T-helper 17 cell (primary cell): ENCODE measurements at places on chromosomes 3 and 15. TPM values are rescaled to one million over a fixed set of nuclear protein-coding genes. Genes with fewer than 3 reads are reported as not detected.

- no peak for DNase-seq
Measured at GRCh38 chr3:46628901-46629369, 16.6 kb downstream of the FAM240A start.

GRCh38 chr3:56997675-56998074 lies 62.8 kb upstream of the SPATA12 start:
- no peak for DNase-seq

- no peak for DNase-seq
Measured at GRCh38 chr3:72401005-72401545, 447.2 kb downstream of the SHQ1 start.

- no peak for DNase-seq
Measured at GRCh38 chr3:194005930-194006501, 129.9 kb upstream of the HES1 start.

DNA sequence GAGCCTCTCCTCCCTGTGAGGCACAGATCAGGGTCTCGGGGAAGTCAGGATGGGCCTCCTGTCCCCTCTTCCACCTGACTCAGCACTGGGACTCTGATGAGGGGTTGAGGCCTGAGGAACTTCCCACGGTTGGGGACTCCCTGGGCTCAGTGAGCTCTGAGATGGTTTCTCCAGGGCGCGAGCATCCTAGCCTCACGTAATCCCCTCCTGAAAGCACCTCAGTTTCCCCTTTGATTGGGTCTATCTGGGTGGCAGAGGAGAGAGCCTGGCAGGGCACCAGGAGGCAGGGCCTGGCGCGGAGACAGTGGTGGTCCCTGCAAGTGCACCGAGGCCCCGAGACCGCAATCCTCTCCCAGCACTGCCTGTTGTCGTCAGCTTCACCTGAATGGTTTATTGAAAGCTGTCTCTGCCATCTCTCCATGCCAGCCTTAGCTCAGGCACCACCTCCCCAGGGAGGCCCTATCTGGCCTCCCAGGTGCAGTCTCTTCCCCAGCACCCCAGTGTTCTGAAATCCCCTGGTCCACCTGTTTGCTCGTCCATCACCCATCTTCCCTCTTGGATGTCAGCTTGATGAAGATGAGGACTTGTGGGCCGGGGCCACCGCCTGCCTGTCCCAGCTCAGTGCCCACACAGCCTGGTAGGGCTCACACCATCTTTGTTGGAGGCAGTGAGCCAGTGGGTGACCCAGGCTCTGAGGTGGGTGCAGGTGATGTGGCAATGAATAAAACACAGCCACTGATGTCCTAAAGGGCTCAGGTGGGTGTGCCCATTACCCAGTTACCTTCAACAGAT lies 52.2 kb upstream of the PCSK6 start:
- DNase-seq: no peak

DNA sequence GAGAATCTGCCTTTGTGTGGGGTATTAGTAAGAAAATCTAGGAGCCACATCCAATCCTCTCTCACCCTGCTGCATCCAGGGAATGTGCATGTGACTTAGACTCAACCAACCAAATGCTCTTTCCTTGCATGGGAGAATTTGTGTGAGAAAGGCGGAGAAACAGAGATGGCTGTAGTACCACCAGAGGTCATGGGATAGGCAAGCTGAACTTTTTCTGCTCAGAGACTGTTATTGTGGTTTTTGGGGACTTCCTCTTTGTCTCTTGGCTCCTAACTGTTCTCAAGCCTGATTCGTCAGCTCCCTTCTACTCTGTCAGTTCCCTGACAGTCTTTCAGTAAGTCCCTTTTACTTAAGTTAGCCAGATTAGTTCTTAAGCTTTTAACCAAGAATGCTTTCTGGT lies 2.6 kb upstream of the ZSCAN2 start:
- no peak for DNase-seq

- no peak for DNase-seq
Measured at GRCh38 chr3:65561617-65562016, 477.1 kb downstream of the MAGI1 start.

DNA sequence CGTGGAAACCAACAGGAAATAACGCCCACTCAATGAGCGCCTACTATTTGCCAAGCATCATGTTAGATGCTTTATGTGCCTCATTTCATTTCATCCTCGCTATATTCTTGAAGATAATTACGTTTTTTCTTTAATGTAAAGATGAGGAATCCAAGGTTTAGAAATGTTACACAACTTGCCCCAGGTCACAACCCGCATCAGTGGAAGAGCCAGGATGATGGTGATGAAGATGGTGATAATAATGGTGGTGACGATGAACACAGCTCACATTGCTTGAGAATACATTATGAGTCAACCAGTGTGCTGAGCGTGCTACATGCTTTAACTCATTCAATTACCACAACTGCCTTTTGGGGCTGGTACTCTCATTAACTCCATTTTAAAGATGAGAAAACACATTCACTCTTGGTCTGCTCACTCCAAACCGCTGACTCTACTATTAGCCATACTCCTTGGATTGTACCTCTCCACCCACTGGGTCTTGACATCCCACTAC lies 21.5 kb upstream of the MYO1E start:
- no peak for DNase-seq

DNA sequence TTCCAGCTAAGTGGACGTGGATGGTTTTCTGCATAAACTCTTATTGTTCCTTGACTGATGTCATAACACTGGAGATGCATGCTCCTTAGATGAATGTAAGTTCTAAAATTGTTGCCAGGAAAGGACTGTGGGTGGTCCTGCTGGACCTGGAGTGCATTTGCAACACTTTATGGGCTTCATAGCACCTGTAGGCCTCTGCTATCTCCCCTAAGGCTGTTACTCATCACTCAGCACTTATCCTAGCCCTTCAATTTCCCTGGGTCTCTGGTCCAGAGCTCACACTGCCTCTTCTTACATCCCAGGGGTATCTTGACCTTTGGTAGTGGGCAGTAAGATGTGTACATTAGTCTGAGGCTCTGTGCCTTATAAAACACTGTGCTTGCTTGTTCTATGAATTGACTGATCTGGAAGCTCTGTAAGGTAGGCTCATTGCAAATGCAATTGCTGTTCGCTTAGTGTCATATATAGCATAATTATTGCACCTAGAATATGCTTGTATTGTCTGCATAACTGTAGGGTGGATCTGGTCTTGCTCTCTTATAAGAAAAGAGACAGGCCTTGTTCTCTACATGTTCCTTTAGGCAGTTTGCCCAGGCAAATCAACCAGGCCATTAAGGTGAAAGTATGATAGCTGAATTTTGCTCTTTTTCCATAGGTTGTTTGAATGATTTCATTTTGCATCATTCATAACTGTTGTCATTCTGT lies 35.8 kb downstream of the SLCO3A1 start:
- no peak for DNase-seq

- no peak for DNase-seq
Measured at GRCh38 chr3:78823434-78823833, 944.4 kb downstream of the ROBO1 start.

DNA sequence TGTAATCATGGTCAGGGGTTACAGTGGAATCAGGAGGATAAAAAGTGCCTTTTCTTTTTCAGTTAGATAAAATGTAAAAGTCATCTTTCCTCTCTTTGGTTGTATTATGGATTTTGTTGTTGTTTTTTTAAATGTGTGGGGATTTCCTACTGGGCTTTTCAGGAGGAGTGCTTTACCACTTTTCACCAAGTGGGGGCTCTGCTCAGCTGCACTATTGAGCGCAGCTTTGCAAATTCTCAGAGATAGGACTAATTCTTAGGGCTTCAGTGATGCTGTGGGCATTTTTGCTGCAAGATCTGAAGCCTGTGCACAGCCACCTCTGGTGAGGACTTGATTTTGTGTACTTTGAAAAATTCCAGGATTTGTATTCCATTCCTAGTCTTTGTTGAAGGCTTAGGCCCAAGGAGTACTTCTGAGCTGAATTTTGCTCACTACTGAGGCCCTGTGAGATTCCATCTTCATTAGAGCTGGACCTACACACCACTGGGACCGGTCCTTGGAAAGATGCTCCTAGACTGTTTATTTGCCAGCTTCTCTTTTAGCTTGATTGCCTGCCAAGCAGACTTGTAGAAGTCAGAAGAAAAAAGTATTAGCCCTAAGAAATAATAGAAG lies 7.5 kb downstream of the GNB5 start:
- peak; percentile 15 for DNase-seq

DNA sequence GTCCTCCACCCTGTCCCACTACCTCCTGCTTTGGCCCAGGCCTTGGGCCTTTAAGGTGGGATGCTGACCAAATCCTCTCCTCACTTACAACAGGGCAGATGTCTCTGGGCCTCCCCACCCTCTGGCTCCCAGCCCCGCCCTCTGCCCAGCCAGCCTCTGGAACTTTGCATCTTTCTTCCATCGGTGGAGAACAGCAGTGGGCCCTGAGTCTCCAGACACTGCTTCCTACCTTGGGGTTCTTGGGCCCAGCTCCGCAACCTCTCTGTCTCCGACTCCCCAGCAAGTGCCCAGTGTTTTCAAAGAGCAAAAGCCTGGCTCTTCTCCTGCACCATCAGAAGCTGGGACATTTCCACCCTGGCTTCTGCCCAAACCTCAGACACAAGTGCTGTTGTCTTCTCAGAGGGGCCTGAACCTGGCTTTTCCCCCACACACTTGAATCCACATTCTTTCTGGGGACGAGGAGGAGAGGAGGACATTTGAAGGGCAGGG lies 33.1 kb downstream of the MRAS start:
- DNase-seq: no peak

- DNase-seq: no peak
Measured at GRCh38 chr3:149604125-149604875, 53.5 kb downstream of the WWTR1 start.

DNA sequence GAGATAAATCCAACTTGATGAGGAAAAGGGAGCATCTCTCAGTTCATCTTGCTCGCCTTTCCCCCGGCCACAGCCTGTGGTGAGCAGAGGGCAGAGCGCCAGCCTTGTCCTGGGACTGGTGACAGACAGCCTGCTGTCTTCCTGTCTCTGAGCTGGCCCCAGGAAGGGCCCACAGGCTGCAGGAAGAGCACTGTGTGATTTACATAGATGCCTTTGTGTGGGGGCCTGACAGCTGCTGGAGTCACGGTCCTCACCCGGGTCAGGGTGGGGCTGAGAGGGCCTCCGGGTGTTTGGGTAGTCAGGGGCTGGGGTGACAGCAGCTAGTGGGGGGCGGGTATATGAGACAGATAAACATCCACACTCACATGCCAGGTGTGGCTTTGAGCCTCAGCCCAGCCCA lies 29.3 kb downstream of the PLA2G4D start:
- DNase-seq: no peak

DNA sequence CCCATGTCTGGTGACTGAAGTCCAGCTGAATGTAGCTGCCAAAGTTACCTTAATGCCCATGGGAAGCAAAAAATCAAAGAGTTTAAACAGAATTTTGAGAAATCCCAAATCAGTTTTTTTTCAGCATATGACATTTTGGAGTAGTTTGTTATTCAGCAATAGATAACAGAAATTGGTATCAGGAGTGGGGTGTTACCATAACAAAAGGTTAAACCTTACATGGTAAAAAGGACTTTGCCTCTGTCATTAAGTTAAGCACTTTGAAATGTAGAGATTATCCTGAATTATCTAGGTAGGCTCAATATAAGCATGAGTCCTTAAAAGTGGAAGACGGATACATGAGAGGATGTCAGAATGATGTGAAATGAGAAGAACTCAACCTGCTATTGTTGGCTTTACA lies 32.1 kb downstream of the DTWD1 start:
- no peak for DNase-seq

DNA sequence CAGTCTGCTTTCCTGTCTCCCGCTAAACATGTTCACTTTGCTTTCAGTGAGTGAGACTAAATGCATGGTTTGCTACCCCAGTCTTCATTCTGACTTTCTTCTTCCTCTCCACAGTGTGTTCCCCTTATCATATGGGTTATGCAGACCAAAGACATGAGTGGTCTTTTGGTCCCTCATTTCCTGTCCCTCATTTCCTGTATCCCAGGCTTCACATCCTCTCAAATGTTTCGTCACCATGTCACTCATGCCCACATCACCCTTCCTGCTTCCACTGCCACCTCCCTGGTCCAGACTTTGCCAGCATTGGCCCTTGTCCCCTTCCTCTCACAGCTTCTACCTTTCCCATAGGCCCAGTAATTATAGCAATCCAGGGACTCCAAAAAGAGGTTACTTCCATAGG lies 209.0 kb downstream of the MYRIP start:
- DNase-seq: no peak

DNA sequence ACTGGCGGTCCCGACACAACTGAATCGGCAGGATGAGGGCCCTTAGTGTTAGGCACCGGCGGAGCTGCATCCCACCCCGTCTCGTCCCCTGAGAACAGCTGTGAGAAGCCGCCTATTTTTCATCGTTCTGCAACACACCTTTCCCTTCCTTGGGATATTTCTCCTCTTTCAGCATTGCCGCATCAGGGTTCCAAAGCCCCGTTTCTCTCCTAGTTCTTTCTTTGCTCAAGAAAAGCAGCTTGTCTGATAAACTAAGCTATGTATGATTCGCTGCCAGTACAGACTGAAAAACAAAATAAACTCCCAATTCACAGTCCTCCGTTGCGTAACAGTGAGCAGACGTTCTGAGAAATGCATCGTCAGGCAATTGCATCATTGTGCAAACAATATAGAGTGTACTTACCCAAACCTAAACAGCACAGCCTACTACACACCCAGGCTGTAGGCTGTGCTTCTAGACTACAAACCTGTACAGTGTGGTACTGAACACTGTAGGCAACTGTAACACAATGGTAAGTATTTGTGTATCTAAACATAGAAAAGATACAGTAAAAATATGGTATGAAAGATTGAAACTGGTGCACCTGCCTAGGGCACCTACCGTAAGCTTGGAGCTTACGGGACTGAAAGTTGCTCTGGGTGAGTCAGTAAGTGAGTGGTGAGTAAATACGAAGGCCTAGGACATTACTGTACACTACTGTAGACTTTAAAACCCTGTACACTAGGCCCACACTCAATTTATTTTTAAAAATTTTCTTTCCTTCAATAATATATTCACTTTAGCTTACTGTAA lies 8.9 kb upstream of the ADAMTS17 start:
- no peak for DNase-seq

DNA sequence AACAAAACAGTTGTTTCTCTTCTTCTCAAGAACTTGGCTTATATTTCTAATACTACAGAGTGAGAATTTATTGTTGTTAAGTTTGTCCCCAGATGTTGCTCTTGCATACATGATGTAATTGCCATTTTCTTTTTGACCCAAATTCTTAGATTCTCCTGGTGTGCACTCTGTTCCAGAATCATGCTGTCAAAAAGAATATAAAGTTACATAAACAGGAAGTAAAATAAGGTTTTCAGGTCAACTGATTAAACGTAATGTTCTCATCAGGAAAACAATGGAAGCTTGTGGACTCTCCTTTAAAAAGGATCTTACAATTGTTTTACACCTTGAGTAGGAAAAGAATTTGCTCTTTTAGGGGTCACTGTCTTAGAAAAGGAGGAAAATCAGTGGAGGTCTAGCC lies 121.8 kb downstream of the ADAM10 start:
- DNase-seq: no peak

HHATL gene
- total RNA-seq: not detected

FGD5 gene
- total RNA-seq: not detected

ITIH4 gene
- 25.8 TPM for total RNA-seq

GRAMD2A gene
- not detected for total RNA-seq

TRPM1 gene
- not detected for total RNA-seq

RAD51 gene
- 2.0 TPM for total RNA-seq

ASB14 gene
- not detected for total RNA-seq

DLL4 gene
- not detected for total RNA-seq

MUC13 gene
- not detected for total RNA-seq

PLIN1 gene
- 0.12 TPM for total RNA-seq

REC114 gene
- not detected for total RNA-seq

LIPH gene
- 0.32 TPM for total RNA-seq

LRTM1 gene
- total RNA-seq: not detected

ARPIN gene
- not detected for total RNA-seq
